ENCODE measurements at places on chromosomes 12 and 14. TPM values are rescaled to one million over a fixed set of nuclear protein-coding genes. Genes with fewer than 3 reads are reported as not detected.

RDH16 gene
- under 0.01 TPM for total RNA-seq

DEPDC4 gene
- total RNA-seq: 0.36 TPM

OSBPL8 gene
- 193 TPM for total RNA-seq

RD3L gene
- total RNA-seq: not detected

SMOC1 gene
- 25.7 TPM for total RNA-seq

REM2 gene
- total RNA-seq: 0.29 TPM

CEP128 gene
- 7.7 TPM for total RNA-seq

STXBP6 gene
- 5.8 TPM for total RNA-seq

SMIM41 gene
- total RNA-seq: not detected

- peak; percentile 94 for DNase-seq
Measured at GRCh38 chr12:24561882-24562770, 386.8 kb downstream of the BCAT1 start.

GRCh38 chr12:118398940-118399339 lies 22.6 kb downstream of the SUDS3 start:
- DNase-seq: no peak

GRCh38 chr14:51071857-51072256 lies 23.0 kb downstream of the TRIM9 start:
- no peak for DNase-seq

GRCh38 chr14:51917193-51917592 lies 56.8 kb downstream of the GNG2 start:
- DNase-seq: no peak

- DNase-seq: peak; percentile 66
Measured at GRCh38 chr12:50013361-50014147, 11.7 kb downstream of the RACGAP1 start.

- no peak for DNase-seq
Measured at GRCh38 chr14:21543963-21544362, 17.8 kb upstream of the SALL2 start.

- DNase-seq: no peak
Measured at GRCh38 chr14:50093496-50093895, 22.9 kb downstream of the VCPKMT start.

GRCh38 chr12:40351976-40352375 lies 127.2 kb downstream of the LRRK2 start:
- DNase-seq: no peak

- no peak for DNase-seq
Measured at GRCh38 chr12:586318-587071, 76.8 kb downstream of the NINJ2 start.

- DNase-seq: no peak
Measured at GRCh38 chr12:19115285-19115684, 14.2 kb upstream of the PLEKHA5 start.

- DNase-seq: no peak
Measured at GRCh38 chr12:10363914-10364814, 25.7 kb downstream of the KLRK1 start.

GRCh38 chr14:68791902-68792677 lies 777 bp downstream of the ZFP36L1 start:
- DNase-seq: peak; percentile 73

DNA sequence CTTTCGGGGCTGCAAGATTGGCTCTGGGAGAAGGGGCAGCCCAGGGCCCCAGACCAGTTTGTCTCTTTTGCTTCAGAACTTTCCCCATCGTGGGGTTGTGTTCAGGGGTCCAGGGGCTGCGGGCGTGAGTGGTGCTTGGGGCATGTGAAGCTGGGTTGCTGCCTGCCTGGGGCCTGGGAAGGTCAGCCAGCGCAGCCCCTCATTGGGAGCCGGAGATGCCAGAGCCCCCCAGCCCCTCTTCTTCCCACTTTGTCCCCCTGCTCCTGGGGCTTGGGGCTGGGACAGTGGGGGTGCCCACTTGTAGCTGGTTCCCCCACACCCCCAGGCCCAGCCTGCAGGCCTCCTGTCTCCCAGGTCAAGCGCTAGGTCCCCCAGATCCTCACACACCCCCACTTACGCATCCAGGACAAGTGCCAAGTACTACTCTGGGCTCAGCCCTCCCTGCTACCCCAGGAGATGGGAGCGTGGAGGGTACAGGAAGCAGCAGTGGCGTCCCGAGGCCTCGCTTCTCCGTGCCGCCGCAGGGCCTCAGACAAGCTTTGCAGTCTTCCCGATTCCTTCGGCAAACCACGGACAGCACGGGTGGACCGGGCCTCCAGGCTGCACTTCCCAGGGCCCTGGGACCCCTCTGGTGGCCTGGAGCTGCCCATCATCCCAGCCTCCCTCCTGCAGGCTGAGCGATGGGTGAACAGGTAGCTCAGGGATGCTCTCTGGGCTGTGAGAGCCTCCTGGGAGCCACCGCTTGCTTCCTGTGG lies 41.5 kb downstream of the PACS2 start:
- DNase-seq: no peak

- no peak for DNase-seq
Measured at GRCh38 chr14:66833816-66834215, 325.9 kb downstream of the GPHN start.

GRCh38 chr12:5872745-5873144 lies 72.3 kb downstream of the ANO2 start:
- DNase-seq: no peak

- no peak for DNase-seq
Measured at GRCh38 chr14:23712287-23712686, 76.1 kb downstream of the DHRS2 start.

DNA sequence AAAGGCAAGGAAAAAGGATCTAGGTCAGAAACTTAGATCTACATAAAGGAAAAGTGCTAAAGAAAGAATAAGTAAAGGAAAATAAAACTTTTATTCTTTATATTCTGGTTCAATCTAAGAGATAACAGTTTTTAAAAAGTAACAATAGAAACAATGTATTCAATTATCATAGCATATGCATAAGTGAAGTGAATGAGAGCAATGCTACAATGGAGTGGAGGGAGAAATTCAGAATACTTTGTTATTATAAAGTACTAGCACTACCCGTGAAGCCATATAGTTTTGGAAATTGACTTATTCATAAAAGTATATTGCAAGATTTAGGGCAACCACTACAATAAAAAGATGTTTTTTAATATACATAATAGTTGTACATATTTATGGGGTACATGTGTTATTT lies 586.0 kb upstream of the MDGA2 start:
- DNase-seq: no peak

DNA sequence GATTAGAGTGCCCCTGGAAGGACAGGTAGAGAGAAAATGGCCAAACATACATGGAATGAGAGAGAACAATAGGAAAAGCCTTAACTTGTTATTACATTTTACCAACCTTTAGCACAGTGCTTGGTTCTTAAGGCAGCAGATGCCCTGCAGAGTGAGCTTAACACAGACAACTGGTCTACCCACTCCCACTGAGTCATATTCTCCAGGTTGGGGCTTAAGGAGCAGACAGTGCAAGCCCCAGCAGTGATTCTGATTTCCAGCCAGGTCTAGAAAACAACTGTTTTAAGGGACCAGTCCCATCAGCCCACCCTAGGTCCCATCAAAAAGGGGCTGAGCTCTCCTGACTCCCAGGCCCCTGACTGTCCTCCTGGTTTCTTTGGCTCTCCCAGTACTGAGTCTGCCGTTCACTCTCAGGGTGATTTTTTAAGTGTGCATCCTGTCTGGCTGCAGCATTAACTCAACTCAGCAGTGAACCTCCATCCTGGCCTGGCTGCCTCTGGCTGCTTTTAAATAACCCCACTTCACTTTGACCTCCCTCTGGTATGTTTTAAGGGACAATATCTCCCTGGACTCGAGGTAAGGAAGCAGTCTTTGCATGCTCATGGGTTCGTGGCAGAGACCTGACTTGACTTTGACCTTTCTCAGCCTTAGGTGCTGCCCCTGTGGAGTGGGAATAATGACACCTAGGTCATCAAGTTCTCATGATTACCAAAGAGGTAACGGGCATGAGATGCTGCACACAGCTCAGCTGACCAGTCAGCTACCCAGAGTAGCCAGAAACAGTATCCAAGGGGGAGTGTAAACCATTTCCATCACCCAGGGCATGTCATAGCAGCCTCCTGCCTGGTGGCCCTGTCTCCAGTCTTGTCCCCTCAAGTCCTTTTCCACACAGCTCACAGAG lies 210.7 kb upstream of the PWP1 start:
- DNase-seq: no peak

GRCh38 chr12:51869931-51870330 lies 18.0 kb upstream of the ANKRD33 start:
- no peak for DNase-seq

- no peak for DNase-seq
Measured at GRCh38 chr14:68756734-68757133, 36.1 kb downstream of the ZFP36L1 start.

- no peak for DNase-seq
Measured at GRCh38 chr12:67578976-67579661, 69.4 kb upstream of the DYRK2 start.

DNA sequence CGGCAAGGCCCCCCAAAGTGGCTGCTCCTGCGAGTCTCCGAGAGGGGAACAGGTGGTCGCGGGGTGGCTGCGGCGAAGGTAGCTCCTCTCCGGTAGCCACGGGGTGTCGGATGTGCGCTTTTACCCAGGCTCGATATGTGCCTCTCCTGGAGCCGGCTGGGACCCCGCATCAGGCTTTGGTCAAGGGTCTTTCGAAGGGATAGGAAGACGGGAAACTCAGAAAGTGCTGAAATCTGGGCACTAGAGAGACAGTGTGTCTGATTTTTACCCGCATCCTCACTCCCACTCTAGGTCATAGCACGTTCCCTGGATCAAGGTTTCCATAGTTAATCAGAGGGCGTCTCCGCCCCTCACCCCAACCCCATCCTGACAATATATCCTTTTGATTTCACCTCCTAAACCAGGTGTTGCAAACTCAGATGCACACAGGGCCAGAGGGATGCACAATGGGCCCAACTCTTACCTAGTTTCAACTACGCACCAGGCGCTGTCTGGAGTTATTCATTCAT lies 156.9 kb downstream of the PTPN11 start:
- no peak for DNase-seq

- no peak for DNase-seq
Measured at GRCh38 chr12:7118881-7119280, 9.8 kb downstream of the RBP5 start.

DNA sequence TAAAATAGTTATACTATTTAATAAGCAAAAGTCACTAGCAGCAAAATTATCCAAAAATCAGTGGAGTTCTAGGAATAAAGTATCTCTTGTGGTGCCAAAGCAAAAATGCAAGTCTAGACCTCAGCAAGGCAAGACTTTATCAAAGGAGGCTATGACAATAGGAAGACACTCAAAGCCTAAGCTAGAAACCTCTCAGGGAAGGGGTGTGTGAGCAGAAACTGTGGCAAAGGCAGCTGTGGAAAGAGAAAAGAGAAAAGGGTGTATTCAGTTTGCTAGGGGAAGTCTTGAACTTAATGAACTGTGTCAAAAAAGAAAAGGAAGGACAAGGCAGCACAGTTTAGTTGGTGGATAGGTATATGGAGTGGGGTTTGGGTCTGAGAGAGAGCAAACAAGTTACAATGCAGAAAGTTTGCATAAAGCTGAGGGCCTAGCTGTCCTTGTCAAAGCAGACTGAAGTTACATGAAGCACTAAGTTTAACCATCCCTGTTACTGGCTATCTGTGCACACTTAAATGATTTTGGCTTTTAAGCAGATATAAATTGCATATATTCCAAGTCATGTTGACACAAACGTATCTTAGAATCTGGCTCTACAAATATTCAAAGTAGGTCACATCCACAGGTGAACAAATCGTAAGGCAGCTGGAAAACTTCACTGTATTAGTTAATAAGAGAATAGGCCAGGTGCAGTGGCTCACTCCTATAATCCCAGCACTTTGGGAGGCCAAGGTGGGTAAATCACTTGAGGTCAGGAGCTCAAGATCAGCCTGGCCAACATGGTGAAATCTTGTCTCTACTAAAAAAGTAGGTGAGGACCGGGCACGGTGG lies 31.0 kb upstream of the AMN1 start:
- DNase-seq: peak; percentile 21

DNA sequence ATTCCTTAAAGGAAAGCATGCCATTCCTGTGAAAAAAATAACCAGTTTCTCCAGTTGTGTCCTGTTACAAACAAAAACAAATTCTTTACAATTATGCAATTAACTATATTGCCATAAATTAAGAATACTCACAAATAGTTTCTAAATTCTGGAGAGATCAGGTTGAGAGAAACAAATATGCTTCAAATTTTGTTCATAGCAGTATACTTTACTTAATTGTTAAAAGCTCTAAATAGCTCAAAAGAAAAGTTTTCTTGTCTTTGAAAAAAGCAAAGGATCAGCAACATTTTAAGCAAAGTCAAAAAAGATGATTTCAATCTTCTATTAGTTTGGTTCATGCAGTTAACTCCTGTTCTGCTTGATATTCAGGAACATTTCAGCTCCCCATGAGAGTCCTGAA lies 109.7 kb downstream of the EML1 start:
- no peak for DNase-seq

DNA sequence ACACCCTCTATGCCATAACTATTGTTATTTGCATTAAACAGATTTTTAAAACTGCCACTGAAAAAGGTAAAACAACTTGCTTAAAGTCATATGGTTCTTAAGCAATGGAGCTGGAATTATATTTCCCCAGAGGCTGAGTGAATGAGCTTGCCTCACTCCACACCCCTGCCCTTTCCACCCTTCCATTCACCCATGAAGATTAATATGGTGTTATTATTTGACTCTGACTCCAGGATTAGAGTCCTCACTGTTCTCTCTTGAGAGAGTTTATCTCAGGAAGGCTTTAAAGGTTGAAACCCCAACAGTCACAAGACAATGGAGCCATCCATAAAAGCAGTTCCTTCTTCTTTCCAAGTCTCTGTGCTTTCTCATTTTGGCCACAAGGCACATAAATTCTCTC lies 84.9 kb downstream of the RTN1 start:
- DNase-seq: no peak

GRCh38 chr14:87863047-87863446 lies 129.9 kb downstream of the GALC start:
- DNase-seq: peak; percentile 8

- DNase-seq: no peak
Measured at GRCh38 chr12:22252057-22252456, 82.5 kb downstream of the ST8SIA1 start.

GRCh38 chr12:49939707-49940106 lies 10.8 kb upstream of the AQP2 start:
- DNase-seq: peak; percentile 15

GRCh38 chr12:100608776-100609175 lies 35.3 kb downstream of the GAS2L3 start:
- DNase-seq: no peak

All from osteoblast (primary cell).